Lung (tissue), 17 donors: ENCODE measurements at places on chromosomes 12 and 14. TPM values are rescaled to one million over a fixed set of nuclear protein-coding genes. Genes with fewer than 3 reads are reported as not detected.

DNA sequence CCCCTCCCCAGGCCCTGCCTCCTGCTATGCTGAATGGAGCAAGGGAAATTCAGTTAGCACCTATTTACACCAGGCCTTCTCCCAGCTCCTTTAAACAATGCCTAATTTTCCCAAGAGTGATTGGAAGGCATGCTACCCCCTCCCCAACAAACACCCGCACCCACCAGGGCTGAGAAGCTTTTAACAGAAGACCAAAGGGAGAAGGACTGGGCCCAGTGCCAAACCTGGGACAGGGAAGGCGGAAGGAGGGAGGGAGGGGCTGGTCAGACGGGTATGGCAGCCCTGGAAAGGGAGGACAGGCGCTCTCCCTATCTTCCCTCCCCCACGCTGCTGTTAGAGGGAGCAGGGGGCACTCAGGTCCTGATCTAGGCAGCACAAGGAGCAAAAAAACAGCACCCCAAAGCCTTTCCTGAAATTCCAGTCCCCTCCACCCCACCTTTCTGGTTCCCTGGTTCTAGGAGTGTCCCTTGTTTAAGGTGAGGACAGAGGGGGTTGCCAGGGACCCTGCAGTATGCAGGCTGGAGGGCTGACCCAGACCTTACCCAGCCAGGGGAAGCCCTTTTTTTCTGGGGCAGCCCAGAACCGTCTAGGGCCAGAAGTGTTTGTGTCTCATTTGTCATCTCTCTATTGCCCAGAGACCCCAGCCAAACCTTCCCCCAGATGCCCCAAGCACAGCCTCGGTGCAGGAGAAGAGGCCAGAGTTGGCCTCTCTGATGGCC lies 2.4 kb upstream of the KRT8 start:
- no peaks in the 10 kb centered on the region for H3K4me1 ChIP-seq
- no peak overlapping the region for H3K4me3 ChIP-seq
- peak; percentile 81 for DNase-seq
- peak overlapping the region; percentile 87 for H3K27ac ChIP-seq
- H3K27me3 ChIP-seq = no peaks in the 10 kb centered on the region
- H3K36me3 ChIP-seq = no peaks in the 10 kb centered on the region

DNA sequence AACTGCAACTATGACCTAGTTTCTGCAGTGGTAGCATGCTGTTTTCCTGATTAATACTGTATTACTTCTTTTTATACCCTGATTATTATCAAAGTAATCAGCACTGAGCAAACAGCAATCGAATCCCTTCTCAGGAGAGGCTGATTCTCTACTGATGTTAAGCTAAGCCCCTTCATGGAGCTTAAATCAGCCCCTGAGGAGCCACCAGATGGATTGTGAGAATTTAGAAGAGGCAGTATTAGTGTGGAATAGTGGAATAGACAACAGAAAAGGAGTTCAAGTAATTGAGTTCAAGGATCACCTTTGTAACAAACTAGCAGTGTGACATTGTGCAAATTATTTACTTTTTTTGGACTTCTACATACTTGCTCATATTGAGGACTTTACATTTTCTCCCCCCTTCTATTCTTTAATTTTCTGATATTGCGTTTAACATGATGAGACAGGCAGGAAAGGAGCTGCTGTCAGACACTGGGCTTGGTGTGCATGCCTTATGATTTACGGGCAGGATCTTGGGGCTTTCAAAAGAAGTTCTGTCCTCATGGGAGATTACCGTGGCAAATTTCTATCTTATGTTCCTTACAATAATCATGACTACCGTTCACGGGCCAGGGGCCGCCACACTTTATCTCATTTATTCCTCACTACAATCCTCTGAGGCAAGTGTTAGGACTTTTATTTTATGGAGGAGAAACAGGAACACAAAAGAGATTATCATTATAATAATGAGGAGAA lies 68.0 kb downstream of the PTPRR start:
- H3K36me3 ChIP-seq = no peaks in the 10 kb centered on the region
- peaks cover 9% of the 10 kb centered on the region for H3K4me1 ChIP-seq
- no peaks in the 10 kb centered on the region for H3K27me3 ChIP-seq
- H3K4me3 ChIP-seq = no peak overlapping the region

DNA sequence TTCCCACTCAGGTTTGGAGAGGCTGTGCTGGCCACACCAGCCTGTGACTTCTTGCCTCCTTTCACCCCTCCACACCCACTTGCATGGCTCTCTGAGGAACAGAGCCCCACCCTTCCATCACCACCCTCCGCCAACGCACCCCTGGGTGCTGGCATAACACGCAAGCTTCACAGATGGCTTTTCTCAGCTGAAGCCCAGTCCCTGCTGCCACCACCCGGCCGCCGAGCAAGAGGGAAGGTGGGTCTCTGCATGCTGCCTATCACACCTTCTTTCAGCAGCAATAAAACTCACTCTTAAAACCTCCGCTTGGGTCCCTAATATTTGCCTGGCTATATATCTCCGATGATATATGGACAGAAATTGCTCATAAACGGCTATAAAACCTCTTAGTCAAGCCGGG lies 41.6 kb downstream of the SMUG1 start:
- H3K27me3 ChIP-seq = no peaks in the 10 kb centered on the region
- peaks cover 3% of the 10 kb centered on the region for H3K4me1 ChIP-seq
- no peak overlapping the region for H3K27ac ChIP-seq
- no peaks in the 10 kb centered on the region for H3K36me3 ChIP-seq
- no peak for DNase-seq

Gene SYNE2
- 44.3 TPM for polyA plus RNA-seq

DNA sequence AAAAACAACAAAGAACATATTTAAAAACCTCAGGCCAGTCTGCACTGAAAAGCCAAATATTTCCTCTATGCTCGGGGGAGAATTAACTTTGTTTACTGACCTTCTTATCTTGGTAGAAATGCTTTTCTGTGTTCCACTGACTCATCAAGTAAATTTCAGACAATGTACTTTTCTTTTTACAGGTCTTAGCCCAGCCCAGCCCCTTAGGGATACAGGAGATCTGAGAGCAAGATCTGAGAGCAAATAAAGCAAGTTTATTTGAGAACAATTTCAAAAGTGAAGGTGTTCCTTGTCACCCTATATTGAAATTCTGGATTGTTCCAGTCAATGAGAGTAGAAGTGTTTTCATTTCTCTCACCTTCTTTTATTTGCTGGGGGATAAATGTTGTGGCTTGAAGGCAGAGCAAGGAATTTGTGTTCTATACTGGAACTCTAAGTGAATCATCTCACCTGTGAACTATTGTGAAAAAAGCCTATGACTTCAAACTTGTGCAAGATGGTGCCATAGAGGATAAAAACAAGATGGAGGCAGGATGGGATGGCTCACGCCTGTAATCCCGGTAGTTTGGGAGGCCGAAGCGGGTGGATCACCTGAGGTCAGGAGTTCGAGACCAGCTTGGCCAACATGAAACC lies 7.9 kb upstream of the GPRC5A start:
- H3K36me3 ChIP-seq = no peaks in the 10 kb centered on the region
- no peaks in the 10 kb centered on the region for H3K27me3 ChIP-seq
- no peak for DNase-seq
- no peak overlapping the region for H3K27ac ChIP-seq
- no peak overlapping the region for H3K4me3 ChIP-seq
- no peaks in the 10 kb centered on the region for H3K4me1 ChIP-seq
